ENCODE measurements at places on chromosomes 11 and 22.

- peak; percentile 47 for DNase-seq
These were observed 8.2 kb downstream of the UPB1 start for GRCh38 chr22:24503137-24503842.

DNA sequence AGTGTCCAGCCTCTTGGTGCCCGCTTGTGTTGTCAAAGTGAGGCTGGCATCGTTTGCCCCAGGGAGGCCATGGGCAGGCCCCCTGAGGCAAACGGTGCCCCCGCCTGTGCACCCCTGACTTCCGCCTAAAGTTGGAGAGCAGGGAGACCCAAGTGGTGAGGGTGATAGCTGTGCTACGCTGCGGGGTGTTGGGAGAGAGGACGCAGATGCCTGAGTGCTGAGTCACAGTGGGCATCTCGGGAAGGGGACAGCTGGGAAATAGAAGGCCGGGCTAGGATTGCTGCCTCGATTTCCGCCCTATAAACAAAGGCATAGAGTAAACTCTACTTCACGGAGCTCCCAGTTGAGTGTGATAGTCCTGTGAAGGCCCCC, 5.8 kb downstream of the GRIK4 start:
- no peak for DNase-seq

DNA sequence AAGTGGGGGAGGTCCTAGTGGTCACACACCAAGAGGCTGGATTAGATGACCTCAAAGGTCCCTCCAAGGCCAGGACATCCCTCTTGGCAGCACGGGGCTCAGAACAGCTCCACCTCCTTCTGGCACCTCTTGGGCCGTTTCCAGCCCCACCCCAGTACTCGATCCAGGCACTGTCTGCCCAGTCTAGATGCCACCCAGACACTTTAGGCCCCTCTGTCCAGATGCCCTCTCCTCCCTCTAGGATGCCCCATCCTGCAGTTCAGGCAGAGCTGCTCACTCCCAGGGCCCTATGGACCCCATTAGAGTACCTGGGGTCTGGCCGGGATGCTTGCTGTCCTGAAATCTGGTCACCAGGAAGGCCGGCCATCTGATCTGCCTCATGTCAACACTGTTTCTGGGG, 34.7 kb upstream of the PRR5 start:
- no peak for DNase-seq

DNA sequence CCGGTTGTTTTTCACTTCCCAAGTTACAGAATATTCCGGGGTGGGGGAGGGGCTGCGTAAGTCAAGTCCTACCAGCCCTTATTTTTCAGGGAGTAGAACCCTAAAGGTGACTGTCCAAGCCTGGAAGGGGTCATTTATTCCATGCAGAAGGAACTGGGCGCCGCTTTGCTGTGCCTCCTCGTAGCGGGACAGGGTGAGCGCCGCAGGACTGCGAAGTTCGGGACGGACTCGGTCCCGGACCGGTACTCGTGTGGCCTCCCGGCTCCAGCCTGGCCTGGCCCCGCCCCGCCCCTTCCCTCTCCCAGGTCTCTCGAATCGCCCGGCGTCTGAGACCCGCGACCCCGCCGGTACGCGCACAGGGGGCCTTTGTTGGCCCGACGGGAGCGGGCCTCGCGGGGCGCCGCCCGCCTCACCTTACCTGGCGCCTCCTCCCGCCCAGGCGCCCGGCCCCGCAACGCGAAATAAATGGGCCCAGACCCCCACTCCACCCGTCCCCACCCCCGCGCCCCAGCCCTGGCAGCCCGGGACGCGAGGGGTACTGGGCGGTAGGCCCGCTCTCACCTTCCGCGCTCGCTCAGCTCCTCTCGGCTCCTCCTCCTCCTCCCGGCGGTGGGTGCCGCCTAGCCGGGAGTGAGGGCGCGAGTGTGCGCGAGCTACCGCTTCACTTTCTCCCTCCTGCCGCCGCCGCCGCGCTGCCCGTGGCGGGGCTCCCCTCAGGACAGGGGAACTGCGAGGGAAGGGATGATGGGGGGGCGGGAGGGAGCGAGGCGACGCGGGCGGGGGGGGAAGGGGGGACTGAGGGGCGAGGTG, 698 bp downstream of the PAK1 start:
- peak; percentile 13 for DNase-seq

- no peak for DNase-seq
These were observed 35.0 kb upstream of the OR6M1 start for GRCh38 chr11:123841174-123841573.

DNA sequence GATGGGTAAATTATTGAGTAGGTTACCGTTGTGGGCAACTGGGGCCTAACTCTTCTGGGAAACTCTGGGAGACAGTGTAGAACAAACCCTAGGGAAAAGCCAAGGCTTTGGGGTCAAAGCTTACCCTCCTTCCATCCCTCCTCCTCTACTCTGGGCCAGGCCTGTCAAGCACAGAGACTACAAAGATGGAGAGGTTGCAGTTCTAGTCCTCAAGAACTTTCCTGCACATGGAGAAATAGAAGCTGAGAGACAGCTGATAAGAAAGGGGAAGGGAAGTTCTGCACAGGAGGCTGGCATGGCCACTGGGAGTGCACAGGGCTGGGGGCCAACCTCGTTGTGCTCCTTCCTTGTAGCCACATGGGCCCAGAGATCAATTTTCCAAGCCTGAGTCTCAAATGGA, 67.2 kb upstream of the ALX4 start:
- no peak for DNase-seq

- no peak for DNase-seq
These were observed 611.8 kb downstream of the BRD1 start for GRCh38 chr22:49215840-49216239.

DNA sequence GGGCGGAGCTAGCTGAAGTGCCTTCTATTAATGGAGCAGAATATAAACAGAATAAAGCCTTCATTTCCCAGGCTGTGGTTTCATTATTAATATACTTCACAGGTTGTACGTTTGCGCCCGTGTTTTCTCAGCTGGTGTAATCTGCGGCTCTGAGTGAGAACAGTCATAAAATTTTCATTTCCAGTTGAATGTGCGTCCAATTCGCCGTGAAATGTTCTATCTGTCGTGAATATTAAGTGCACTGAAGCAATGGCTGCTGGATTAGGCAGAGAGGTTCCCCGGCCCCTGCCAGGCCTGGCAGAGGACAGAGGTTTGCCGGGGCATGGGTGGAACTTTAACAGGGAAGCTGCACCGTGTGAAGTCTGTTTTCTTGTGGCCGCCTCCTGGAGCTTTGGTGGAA, 874.4 kb downstream of the NTM start:
- no peak for DNase-seq

DNA sequence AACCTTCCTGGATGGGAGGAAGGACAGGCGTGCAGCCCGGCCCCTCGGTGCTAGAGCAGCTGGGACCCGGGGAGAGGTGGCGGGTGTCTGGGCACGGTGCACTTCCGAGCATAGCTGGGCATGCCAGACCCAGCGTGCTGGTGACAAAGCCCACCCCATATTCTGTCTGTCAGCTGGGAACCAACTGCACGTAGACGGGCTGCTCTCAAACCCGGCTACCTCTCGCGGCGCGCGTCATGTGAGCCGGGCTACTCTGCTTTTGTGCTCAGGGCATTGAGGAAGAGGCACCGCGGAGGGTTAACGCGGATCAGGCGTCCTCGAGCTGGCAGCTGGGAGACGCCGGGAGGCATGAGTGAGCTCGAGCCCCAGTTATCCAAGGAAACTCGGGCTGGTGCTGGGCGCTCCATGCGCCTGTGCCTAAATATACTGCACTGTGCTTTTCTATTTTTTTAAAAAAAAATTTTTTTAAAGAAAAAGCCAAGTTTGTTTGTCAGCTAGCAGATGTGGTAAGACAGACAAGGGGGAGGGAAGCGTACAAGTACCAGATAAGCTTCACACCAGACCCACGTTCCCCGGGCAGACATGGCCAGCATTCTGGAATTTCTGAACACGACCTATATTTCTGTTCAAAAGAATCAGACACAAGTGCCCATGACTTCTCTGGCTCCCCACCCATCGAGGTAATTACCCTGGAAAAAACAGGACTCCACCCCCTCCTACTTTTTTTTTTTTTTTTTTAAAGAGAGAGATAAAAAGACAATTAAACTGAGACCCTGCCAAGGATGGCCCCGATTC, 425.6 kb downstream of the SHANK2 start:
- no peak for DNase-seq

- DNase-seq = no peak
These were observed 19.3 kb downstream of the ENDOD1 start for GRCh38 chr11:95108671-95109551.

DNA sequence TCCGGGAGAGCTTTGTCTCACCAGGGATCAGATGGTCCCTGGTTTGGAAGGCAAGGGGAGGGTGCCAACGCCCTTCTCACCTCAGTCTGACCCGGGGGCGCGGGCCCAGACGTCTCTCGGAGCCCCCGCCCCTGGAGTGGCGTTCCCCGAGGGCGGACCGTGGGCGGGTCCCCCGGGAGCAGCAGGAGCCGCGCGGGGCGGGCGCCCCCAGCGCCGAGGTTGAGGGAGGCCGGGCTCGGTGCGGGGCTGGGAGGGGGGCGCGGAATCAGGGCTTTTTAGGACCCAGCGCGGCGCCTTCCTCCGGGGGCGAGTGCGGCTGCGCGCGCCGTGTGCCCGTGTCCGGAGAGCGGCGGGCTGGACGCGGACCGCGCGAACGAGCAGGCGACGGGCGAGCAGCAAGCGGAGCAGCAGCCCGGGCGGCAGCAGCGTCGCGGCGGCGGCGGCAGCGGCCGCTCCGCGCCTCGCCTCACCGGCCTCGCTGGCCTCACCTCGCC, at the start of gene KCNC1:
KCNC1 (plus strand) TSS at position 364 of the 494 bp plus-strand sequence. CDS start 1,222 bp downstream, outside the sequence.
- no peak for DNase-seq

DNA sequence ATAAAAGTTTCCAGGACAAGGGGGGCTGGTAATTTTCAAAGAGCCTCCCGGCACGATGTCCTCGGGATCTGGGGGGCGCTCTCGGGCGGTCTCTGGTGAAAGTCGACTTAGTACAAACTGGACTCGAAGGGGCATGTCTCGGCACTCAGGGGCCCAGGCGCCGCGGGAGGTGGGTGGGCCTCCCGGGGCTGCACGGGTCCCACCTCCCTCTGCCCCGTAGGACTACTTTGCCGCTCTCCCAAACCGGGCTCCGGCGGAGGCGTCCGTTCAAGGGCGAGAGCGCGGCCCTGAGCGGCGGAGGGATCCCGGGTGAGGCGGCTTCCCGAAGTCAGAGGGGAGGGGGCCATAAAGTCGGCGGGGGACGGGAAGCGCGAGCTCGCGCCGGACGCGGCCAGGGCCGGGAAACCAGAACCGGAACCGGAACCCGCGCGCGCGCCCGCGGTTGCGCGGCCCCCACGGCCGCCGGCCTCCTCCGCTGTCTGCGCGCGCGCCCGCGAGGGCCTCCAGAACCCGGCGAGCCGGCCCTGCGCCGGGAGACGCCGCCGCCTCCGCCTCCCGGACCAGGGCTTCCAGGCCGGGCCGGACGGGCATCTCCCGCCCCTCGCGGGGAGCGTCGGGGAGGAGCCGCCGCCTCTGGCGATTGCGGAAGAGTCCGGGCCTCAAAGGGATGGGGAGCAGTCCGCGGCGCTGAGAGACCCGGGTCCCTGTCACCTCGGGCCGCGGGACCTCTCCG, at the start of gene ARHGEF12:
ARHGEF12 (plus strand) TSS at position 506 of the 733 bp plus-strand sequence. CDS start 831 bp downstream, outside the sequence.
- DNase-seq = peak; percentile 62

GRCh38 chr22:41132550-41132949, 40.2 kb downstream of the EP300 start:
- no peak for DNase-seq

DNA sequence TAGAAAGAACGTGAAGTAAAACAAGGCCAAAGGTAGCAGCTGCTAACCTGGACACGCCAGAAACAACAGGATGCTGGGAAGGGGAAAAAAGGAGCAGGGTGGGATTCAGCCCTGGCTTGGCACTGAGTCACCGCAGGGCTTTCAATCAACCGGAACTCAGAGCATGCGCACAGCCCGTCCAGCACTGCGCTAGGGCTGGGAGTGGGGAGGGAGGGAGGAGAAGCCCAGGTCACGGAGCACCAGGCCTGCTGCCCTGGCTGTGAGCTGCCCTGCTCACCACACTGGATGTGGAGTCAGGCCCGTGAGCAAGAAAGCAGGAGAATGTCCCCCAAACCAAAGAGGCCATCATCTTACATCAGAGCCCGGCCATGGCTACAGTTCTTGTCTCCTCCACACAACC, 51.5 kb downstream of the APOL1 start:
- no peak for DNase-seq

DNA sequence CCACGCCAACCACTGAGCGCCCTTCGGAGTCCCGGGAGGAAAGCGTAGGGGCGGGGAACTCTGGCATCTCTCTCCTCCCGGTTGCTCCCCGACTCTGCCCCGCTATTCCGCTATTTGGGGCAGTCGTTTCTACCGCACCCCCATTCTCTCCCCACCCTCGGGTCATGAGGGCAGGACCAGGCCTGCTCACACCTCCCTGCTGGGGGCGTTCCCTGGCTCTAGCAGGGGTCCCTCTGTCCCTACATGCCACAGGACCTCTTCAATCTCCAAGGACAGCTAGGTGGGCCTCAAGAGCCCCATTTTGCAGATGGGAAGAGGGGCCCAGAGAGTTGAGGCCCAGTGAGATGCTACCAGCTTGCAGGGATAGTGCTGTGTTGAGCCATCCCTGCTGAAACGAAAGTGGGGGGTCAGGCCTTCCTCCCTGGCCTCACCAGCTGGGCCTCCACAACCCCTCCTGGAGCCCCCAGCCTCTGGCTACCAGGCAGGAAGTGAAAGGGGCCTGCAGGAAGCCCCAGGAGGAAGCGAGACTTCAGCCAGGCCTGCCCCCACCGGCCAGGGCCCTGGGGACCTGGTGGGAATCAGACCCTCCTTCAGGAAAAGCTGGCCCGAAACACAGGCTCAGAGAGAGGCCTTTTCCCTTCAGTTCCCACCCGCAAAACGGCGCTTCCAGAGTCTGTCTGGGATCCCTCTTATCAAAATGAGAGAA, 5.5 kb upstream of the SHISA8 start:
- no peak for DNase-seq

GRCh38 chr22:35318346-35319215, 18.9 kb downstream of the TOM1 start:
- no peak for DNase-seq

DNA sequence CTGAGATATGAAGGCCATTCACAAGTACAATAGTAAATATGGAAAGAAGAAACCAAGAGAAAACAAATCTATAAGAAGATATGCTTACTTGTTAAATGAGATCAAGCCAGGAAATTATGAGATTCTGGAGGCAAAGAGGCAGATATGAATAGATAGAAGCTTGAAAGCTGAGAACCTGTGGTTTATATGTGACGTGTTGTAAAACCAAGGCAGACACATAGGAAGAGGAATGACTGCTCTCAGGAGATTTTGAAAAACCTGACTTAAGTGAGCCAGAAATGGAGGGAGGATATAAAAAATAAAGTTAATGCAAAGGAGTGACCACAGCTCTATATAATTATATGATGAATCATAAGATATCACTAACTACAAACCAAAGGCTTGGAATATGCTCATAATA, 1160.5 kb upstream of the CNTN5 start:
- DNase-seq = no peak

Data from stimulated activated CD4-positive, alpha-beta T cell treated with anti-CD3 and anti-CD28 coated beads, TNF-alpha, amount 100 ng/mL, for 24 hours (primary cell).